Astrocyte (in vitro differentiated cells and primary cell): ENCODE measurements at places on chromosomes 1 and 21.

- H3K27ac ChIP-seq = no peak overlapping the region
- peaks cover under 1% of the 10 kb centered on the region for H3K27me3 ChIP-seq
Measured at GRCh38 chr1:214002472-214002871, 14.7 kb downstream of the PROX1 start.

- H3K27me3 ChIP-seq = no peaks in the 10 kb centered on the region
- H3K36me3 ChIP-seq = no peaks in the 10 kb centered on the region
- no peak overlapping the region for H3K4me3 ChIP-seq
- no peak overlapping the region for H3K27ac ChIP-seq
Measured at GRCh38 chr1:205259324-205259832, 31.6 kb downstream of the TMCC2 start.

GRCh38 chr1:178344513-178345091 lies 152.2 kb downstream of the CLEC20A start:
- H3K4me3 ChIP-seq = peak overlapping the region; percentile 25
- H3K36me3 ChIP-seq = no peaks in the 10 kb centered on the region
- no peaks in the 10 kb centered on the region for H3K27me3 ChIP-seq
- peak; percentile 91 for DNase-seq

GRCh38 chr1:221187174-221187573 lies 307.9 kb downstream of the HLX start:
- no peaks in the 10 kb centered on the region for H3K36me3 ChIP-seq
- H3K4me1 ChIP-seq = no peaks in the 10 kb centered on the region
- H3K4me3 ChIP-seq = no peak overlapping the region
- H3K27ac ChIP-seq = no peak overlapping the region
- no peaks in the 10 kb centered on the region for H3K27me3 ChIP-seq
- DNase-seq = no peak

DNA sequence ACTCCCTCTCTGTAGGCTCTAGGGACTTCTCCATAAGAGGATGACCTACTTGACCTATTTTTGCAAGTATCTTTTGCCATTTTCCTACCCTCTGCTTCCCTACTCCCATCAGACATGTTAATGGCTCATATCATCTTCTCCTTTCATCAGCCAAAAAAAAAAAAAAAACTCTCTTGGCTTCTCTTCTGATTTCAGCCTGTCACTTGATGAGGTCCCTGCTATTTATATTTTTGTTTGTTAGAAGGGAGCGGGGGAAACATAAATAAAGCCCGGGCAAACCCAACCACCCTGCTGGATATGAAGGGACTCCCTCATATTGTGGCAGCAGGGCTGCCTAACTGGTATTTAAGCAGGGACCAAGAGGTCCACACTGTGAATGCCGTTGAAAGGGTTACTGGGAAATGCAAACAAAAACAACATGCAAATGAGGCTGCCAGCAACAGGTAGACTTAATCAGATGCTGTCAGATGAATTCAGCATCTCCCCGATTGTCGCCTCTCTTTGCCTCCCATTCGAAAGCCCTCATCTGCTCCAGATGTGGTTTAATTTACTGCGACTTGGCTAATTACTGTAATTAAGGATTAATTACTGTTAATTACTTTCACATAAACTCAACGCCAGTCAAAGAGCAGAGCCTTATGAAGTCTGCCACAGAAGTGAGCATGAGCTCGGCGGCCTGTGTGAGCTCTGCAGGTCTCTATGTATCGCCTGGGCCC lies 172.3 kb downstream of the PBX1 start:
- no peak overlapping the region for H3K4me3 ChIP-seq
- no peak overlapping the region for H3K27ac ChIP-seq
- H3K36me3 ChIP-seq = no peaks in the 10 kb centered on the region
- no peaks in the 10 kb centered on the region for H3K27me3 ChIP-seq

GRCh38 chr1:183227422-183228346 lies 41.6 kb downstream of the LAMC2 start:
- no peak for DNase-seq
- no peak overlapping the region for H3K4me3 ChIP-seq
- H3K27ac ChIP-seq = no peak overlapping the region
- peaks cover 10% of the 10 kb centered on the region for H3K4me1 ChIP-seq

GRCh38 chr1:147804942-147805723 lies 44.7 kb upstream of the GJA5 start:
- H3K4me1 ChIP-seq = no peaks in the 10 kb centered on the region
- no peaks in the 10 kb centered on the region for H3K36me3 ChIP-seq
- H3K27ac ChIP-seq = no peak overlapping the region

GRCh38 chr1:235873045-235873444 lies 6.3 kb upstream of the LYST start:
- no peak overlapping the region for H3K4me3 ChIP-seq
- H3K36me3 ChIP-seq = no peaks in the 10 kb centered on the region
- DNase-seq = no peak
- H3K27me3 ChIP-seq = no peaks in the 10 kb centered on the region
- H3K27ac ChIP-seq = no peak overlapping the region
